ENCODE measurements at places on chromosomes 1 and 21. TPM values are rescaled to one million over a fixed set of nuclear protein-coding genes. Genes with fewer than 3 reads are reported as not detected.

OR6N1 gene
- total RNA-seq = not detected

THEM5 gene
- total RNA-seq = not detected

FHAD1 gene
- total RNA-seq = 0.16 TPM

RGSL1 gene
- total RNA-seq = not detected

ST6GALNAC5 gene
- total RNA-seq = 2.1 TPM

ODF2L gene
- total RNA-seq = 27.3 TPM

FAM43B gene
- total RNA-seq = not detected

RGS13 gene
- total RNA-seq = not detected

PRAMEF1 gene
- not detected for total RNA-seq

SPRR2B gene
- not detected for total RNA-seq

S100A5 gene
- not detected for total RNA-seq

NHLH1 gene
- total RNA-seq = not detected

UBE4B gene
- 29.9 TPM for total RNA-seq

BRDT gene
- not detected for total RNA-seq

CTTNBP2NL gene
- 3.4 TPM for total RNA-seq

HSPA6 gene
- total RNA-seq = 4.8 TPM

ENAH gene
- 113 TPM for total RNA-seq

FBLIM1 gene
- 0.77 TPM for total RNA-seq

ATP6V1G3 gene
- total RNA-seq = not detected

RGS7 gene
- 1.8 TPM for total RNA-seq

HAPLN2 gene
- not detected for total RNA-seq

RIPK4 gene
- total RNA-seq = 25.8 TPM

UBXN11 gene
- 5.0 TPM for total RNA-seq

WDR77 gene
- 54.1 TPM for total RNA-seq

CHI3L1 gene
- total RNA-seq = 0.08 TPM

CXADR gene
- 25.9 TPM for total RNA-seq

OPRD1 gene
- not detected for total RNA-seq

C8A gene
- total RNA-seq = not detected

GABPB2 gene
- 6.7 TPM for total RNA-seq

AKR7A2 gene
- total RNA-seq = 72.5 TPM

TGFBR3 gene
- 18.2 TPM for total RNA-seq

COL8A2 gene
- not detected for total RNA-seq

NDUFS5 gene
- 589 TPM for total RNA-seq

SPATA45 gene
- 0.40 TPM for total RNA-seq

TLR5 gene
- total RNA-seq = 0.05 TPM

WLS gene
- 35.1 TPM for total RNA-seq

RHBDL2 gene
- not detected for total RNA-seq

MAPKAPK2 gene
- total RNA-seq = 27.9 TPM

AMPD1 gene
- not detected for total RNA-seq

COL11A1 gene
- total RNA-seq = 0.26 TPM

KCNQ4 gene
- total RNA-seq = 0.11 TPM

FAM163A gene
- total RNA-seq = not detected

PANK4 gene
- total RNA-seq = 16.2 TPM

SIK1 gene
- total RNA-seq = 3.2 TPM

DENND2C gene
- total RNA-seq = 1.1 TPM

FAM76A gene
- total RNA-seq = 10.1 TPM

HP1BP3 gene
- total RNA-seq = 243 TPM

CYP4Z1 gene
- not detected for total RNA-seq
